ENCODE measurements at places on chromosomes 3 and 15. TPM values are rescaled to one million over a fixed set of nuclear protein-coding genes. Genes with fewer than 3 reads are reported as not detected.

Gene CD96
- total RNA-seq = 0.23 TPM

Gene MNS1
- total RNA-seq = 1.5 TPM

Gene PLD1
- total RNA-seq = 16.4 TPM

Gene COL7A1
- total RNA-seq = 36.6 TPM

Gene AGBL1
- total RNA-seq = not detected

Gene SPTBN5
- 2.2 TPM for total RNA-seq

Gene SCN11A
- total RNA-seq = not detected

Gene CLSTN2
- 63.7 TPM for total RNA-seq

Gene PYGO1
- 21.0 TPM for total RNA-seq

Gene ARMC8
- total RNA-seq = 45.2 TPM

Gene GPR160
- total RNA-seq = 0.49 TPM

Gene CAMKV
- not detected for total RNA-seq

Gene SKOR1
- total RNA-seq = 0.27 TPM

Gene KNG1
- not detected for total RNA-seq

Gene IL5RA
- not detected for total RNA-seq

Gene CCR4
- not detected for total RNA-seq

Gene ST3GAL6
- total RNA-seq = not detected

Gene HTR3E
- total RNA-seq = not detected

Gene TICRR
- total RNA-seq = 2.4 TPM

Gene MELTF
- total RNA-seq = 5.2 TPM
